ENCODE measurements at places on chromosomes 1 and 21.

- no peak for DNase-seq
These were observed 55.5 kb downstream of the CACNA1E start for GRCh38 chr1:181538836-181539235.

DNA sequence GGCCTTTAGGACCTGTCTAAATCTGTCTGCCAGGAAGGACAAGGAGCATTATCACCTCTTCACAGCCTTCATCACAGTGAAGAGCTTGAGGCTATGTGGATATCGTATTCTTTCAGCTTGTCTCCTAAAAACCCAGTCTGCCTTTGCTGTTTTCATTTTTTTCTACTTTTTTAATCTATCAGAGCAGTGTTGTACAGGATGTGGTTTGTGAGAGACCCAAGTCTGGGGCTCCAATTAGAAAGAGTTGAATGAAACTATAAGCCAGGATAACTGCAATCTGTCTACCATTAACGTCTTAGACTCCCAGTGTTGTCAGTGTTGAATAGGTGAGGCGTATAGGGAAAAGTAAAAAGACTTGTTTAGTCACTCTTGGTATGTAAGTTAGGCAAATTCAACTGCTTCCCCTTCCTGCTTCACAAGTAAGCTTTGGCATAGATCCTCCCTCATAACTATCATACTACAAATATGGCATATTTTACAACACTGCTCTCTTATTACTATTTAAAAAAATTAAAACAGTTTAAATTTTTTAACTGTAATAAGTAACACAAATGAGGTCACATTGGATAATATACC is 1225.8 kb upstream of the PRMT6 start:
- DNase-seq: no peak

- DNase-seq: no peak
These were observed 44.0 kb downstream of the FLVCR1 start for GRCh38 chr1:212902054-212902453.

DNA sequence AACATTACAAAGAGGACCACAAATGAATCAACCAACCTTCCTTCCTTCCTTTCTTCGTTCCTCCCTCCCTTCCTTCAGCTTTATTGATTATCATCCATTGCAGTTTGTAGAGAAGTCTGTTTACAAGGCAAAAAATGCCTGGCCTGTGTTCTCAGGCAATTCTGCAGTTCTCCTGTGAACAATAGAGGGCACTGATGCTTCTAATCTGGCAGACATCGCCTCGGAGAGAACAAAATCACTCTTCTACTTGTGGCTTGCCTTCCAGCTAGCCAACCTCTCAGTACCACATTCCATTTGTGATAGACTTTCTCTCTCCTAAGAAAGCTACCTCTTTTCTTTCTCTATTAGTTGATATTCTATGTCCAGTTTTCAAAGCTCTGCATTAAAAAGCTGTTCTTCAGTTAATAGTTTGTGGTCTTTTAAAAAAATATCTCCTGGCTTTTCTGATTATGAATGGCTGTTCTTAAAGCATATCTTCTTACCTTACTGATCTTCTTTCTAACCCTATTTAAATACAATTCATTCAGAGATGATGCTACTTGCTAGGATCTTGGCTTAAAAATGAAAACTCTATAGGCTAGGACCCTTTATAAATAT is 26.9 kb upstream of the ESRRG start:
- DNase-seq: peak; percentile 53

DNA sequence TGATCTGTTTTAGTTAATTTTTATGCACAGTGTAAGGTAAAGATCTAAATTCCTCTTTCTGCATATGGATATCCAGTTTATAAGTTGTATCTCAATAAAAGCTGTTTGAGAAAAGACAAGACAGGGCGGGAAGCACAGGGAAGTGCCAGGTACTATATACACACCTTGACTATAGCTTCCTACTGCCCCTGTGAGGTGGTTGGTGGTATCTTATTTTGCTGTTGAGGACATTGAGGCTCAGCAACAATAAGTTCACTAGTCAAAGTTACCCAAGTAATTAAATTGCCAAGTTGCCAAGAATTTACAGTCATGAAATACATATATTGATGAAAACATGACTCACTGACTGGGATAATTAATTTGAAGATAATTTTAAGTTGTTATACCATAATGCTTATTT is 109.1 kb downstream of the CD247 start:
- DNase-seq: no peak

DNA sequence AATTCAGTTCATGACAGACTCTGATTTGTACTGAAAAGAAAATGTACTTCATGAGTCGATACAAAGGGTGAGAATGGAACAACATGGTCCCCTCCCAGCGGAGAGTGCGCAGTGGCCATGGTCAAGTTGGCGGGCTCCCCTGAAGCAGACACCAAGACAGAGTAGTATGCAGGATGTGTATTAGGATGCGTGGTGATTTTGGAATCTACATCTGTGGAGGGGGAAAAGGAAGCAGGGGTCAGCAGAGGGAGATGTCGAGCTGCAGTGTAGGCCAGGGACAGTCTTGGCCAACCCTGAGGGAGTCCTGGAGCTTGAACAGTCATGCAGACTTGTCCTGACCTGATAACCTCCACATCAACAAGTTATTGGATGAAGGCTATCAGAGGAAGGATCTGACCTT is 481.0 kb downstream of the OMA1 start:
- DNase-seq: no peak

DNA sequence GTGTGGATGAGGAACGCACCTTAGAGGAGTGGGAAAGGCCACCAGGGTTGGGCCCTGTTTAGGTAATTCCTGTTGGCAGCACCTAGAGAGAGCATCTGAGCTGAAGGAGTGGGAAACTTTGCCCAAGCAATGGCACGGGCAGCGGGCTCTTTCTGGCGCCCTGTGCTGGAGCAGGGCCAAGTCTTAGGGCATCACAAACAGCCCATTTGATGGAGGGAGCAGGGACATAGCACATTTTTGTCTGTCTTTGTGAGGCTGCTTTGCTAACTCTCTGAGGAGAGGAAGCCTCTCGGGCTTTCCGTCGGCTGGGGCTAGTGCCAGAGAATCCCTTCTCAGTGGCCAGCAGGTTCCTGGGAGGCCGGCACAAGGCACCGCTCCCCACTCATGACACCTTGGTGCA is 22.5 kb upstream of the CNTN2 start:
- no peak for DNase-seq

GRCh38 chr1:109750241-109750882 is 9.5 kb upstream of the GSTM3 start:
- DNase-seq: no peak

- peak; percentile 91 for DNase-seq
These were observed 37.2 kb upstream of the IPO9 start for GRCh38 chr1:201791779-201792173.

- no peak for DNase-seq
These were observed 12.4 kb downstream of the LYST start for GRCh38 chr1:235854347-235854746.

DNA sequence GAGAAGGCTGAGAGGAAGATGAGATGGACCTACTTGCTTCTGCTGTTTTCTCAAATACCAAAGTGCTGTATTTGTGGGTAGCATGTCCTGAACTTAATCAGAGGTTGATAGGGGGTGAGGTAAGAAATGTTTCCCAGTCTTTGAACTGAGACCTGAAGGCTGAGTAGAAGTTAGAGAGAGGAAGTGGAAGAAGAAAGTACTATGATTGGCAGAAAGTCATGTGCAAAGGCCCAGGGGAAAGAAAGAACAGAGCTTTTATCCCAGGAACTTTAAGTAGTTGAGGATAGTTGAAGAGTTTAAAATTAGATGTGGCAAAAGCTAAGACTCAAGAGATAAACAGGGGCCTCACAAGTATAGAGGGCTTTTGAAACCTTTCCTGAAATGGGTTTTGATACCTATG is 15.5 kb upstream of the LIN9 start:
- DNase-seq: no peak

DNA sequence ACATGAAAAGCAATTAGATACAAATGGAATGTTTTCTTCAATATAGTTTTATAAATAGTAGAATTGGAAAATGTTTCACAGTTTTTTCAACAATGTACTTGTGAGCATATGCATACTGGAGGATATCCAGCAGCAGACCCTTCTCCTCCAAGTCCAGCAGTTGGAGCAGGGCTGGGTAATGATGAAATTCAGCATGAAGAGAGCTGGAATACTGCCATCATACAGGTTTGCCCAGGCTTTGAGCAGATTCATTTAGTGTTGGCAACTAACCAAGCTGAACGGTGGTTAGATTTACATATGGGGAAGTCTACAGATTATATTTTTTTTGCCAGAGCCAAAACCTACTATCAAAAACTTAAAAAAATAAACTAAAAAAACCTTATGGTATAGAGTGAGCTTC is 38.3 kb downstream of the WDR3 start:
- DNase-seq: no peak

DNA sequence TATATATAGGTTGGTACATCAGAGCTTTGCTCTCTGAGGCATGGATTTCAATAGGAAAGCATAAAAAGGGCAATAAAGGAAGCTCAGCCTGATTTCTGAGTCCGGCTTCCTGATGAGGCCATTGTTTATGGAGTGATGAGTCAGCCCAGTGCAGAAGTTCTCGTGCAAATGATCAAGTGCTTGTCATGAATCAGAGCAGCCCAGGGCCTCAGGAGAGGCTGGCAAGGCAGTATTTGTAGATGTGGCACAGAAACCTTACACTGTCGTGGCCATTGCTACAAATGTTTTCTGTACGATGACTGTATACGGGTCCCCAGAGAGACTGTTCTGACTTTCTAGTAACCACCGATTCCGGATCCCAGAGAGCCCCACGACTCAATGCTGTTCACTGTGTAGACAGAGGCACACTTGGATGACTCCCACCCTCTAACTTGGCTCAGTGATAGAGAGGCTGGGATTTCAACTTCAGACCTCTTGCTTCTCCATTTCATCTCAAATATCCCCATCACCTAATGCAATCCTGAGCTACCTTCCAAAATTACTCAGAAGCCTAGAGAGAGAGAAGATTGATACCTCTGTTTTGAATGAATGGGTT is 26.8 kb downstream of the UMODL1 start:
- DNase-seq: peak; percentile 97

- no peak for DNase-seq
These were observed 8.8 kb downstream of the RBM34 start for GRCh38 chr1:235152235-235152634.

Measured in EL (cell line).